ENCODE measurements at places on chromosomes 5 and 9.

DNA sequence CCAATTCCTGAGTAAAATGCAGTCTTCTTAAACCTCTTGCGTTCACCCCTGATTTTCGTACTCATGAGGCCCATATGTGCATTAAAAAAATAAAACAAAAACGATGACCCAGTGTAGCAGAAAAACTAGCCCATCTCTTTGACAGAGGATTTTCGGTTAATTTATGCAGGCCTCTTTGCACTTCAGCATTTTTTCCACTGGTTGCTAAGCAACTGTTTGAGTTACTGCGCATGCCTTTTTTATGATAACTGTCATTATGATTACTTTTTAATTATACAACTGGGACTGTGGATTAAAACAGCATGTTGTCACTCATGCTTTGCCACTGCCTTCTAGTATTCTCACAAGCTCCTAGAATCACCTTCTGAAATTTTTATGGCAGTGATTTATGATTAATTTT lies 165.0 kb downstream of the SMARCA2 start:
- no peak for DNase-seq

- no peak for DNase-seq
Observed at GRCh38 chr5:11105696-11106095, 344.7 kb upstream of the DAP start.

DNA sequence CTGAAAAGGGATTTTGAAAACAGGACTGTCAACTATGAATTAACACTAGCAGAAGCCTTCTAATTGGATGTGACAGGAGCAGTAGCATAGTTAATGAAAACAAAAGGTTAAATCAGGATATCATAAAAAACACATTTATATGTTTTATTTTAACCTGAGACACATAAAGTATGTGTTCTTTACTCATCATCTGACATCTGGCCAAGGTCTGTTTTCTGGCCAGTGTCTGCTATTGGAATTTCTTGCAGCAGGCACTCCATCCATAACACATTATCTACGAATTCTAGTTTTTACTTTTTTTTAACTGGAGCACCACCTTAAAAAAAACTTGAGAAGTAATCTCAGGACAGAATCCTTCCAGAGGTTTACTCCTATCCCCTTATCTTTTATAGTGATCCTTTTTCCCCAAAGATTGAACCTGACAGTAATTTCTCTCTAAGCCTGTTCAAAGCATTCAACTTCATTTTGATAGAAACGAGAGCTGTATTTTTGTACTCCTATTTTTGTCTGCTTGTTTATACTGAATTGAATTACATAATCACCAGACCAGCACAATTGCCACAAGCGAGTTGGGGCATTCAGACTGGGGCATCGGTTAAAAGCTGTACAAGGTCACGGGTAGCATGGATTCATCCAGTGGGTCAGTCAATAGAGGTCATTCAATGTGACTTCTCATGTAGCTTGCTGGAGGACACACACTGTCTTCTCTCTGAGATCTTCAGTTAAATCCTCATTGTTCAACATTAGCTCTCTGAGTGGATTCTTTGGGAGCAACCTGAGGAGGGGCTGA lies 205.6 kb upstream of the CLINT1 start:
- DNase-seq = no peak

DNA sequence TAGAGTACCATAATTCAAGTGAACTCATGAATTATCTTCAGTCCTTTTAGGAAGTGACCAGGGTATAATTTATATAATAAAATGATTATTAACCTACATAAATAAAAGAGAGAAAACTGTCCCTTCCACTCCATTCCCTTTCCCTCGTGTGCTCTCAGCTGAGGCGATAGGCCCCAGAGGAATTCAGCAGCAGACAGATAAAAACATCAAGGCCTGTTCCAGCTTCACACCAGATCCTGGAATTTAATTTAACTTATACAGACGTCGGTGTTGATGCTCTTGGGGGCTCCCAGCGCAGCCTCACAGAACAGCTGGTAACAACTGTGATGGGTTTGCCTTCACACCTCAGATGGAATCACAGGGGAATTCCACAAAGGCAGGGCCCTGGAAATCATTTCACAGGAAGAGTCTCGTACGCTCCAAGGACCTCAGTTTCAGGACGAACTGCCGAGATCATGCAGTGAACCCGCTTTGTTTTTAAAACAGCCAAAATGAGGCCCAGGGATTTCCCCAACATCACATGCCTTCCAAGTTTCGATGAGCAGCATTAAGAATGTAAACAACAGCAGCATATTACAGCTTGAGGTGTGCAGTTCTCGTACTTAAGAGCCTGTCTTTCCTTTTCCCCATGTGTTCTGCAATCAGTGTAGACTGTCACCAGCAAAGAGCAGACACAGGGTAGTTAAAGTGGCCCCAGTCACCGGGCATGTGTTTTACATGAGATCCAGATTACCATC lies 73.6 kb upstream of the ALDH1B1 start:
- no peak for DNase-seq

DNA sequence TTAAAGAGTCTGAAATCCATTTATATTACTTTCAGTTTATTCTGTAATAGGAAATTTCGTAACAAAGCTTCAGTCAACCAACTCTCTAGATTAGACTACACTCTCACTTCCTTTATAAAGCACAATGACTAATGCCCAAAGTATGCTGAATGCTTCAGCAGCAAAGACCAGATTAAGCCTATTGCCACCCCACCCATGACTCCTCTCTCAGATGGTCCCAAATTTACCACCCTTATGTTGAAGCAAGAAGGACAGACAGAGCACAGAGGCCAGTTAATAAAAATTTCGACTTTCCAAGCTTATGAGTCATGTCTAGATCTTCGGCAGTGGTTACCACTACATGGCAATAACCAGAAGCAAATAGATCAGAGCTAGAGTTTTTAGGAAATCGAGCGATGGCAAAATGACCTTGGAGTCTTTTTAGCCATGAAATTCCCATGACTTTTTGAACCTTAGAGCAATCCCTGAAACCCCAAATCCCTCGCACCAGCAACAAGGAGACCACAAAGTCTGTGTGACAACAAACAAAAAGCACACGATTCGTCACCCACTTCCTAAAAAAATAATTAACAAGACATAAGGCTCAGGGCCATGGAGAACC lies 287.8 kb upstream of the RASA1 start:
- DNase-seq = no peak

DNA sequence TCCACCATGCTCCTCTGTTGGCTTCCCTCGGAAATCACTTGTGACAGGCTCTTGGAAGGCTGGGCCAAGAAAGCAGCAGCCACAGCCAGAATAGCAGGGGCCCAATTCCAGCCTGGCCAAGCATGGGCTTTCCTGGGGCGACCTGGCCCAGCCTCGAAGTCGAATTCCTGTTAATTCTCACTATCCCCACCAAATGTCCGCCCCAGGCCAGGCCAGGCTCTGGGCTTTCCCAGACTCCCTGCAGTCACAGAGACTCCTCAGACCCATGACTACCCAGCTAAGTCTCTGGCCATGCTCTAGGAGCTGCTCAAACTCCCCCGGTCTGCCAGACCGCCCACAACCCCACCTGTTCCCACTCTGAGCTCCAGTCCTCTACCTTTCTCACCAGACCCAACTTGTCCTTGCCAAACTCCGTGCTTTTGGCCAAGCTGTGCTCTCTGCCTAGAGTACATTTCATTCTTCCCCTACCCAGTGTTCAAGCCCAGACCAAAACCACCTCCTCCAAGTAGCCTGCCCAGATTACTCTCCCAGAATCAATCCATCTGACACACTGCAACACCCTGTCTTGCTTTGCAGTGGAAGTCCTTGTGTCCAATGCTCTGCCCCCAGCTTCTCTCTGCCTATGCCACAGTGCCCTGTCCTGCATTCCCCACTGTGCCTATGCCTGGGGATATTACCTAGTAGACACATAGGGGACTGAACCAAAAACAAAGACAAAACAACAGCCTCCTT lies 26.2 kb downstream of the SHB start:
- no peak for DNase-seq

DNA sequence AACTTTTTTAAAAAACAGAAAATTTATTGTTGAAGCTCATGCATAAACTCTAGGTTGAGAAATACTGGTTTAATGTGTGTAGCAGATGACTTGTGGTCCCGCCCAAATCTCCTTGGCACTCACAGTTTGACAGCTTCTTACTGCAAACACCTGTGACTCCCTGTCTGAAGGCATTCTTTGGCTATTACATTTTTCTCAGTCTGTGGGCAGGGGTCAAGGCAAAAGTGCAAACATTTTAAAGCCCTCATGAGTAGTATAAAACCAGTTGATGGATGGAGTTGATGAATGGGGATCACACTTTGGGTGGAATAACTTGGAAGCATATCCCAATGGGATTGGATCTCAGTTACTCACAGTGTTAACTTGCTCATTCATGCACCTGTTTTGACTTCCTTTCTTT lies 1007.0 kb upstream of the NUDT12 start:
- no peak for DNase-seq

- no peak for DNase-seq
Observed at GRCh38 chr5:68149189-68149588, 66.4 kb upstream of the PIK3R1 start.

- no peak for DNase-seq
Observed at GRCh38 chr5:148776780-148777179, 49.6 kb upstream of the ADRB2 start.

DNA sequence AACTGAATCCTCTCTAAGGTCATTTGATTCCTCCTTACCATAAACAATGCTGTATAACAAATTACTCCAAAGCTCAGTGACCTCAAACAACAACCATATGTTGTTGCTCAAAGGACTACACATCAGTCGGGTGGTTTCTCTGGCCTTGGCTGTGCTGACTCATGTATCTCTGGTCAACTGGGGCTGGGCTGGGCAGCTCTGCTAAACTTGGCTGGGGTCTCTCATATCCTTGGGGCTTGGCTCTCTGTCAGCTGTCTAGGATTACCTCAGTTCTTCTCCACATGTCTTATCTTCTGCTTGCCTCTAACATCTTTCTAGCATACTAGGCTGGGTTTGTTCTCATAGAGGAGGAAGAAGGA lies 86.4 kb downstream of the GALNT10 start:
- no peak for DNase-seq

DNA sequence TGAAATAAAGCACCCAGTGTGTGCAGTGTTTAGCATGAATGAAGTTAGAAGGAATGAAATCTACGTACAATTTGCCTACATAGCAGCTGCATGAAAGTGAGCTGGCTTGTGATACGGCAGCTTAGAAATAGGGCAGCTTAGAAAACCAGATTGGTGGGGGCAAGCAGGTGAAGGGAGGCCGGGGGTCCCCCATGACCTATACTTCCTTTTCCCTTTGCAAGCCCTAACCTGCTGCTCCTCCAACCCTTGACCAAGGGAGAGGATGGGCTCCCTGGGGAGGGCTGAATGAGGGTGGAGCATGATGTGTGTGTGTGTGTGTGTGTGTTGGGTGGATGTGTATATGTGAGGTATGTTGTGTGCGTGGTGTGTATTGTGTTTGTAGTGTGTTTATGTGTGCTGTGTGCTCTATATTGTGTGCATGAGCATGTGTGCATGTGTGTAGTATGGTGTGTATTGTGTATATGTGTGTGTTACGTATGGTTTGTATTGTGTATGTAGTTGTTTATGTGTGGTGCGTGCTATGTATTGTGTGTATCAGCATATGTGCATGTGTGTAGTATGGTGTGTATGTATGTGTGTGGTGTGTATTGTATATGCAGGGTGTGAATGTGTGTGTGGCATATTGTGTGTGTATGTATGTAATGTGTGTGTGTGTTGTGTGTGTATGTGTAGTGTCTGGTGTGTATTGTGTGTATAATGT lies 72.1 kb downstream of the TENT4A start:
- no peak for DNase-seq

DNA sequence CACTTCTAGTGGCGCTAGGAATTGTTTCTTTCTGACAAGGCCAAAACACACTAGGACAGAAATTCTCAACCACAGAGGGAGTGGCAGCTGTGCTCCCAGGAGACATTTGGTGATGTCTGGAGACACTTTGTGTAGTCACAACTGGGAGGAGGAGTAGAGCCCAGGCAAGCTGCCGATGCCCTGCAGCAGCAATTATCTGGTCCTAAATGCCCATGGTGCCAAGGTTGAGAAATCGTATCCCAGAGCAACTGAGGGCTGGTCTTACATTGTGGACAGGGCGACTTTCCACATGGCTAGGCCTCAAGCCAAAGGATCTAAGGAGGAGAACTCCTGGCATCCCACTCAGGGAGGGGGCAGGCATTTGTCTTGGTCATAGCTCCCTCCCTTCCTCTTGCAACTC lies 259.9 kb downstream of the GADD45G start:
- DNase-seq = no peak

DNA sequence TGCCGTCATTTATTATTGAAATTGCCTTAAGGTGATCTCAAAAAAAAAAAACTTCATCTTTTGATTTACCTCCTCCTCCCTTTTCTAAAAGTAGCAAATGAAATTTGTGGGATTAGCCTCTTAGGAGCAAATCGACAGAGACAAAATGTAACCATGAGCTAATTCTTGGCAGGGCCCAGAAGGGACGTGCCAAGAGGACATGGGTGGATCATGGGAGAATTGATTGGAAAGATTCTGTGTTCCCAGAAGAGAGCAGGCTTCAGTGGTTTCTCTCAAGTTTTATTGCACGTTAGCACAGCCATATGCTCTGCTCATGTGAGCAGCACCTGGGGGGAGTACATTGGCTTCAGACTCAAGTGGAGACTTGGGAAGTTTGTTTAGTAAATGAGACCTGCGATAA lies 394.6 kb downstream of the ELAVL2 start:
- DNase-seq = no peak

DNA sequence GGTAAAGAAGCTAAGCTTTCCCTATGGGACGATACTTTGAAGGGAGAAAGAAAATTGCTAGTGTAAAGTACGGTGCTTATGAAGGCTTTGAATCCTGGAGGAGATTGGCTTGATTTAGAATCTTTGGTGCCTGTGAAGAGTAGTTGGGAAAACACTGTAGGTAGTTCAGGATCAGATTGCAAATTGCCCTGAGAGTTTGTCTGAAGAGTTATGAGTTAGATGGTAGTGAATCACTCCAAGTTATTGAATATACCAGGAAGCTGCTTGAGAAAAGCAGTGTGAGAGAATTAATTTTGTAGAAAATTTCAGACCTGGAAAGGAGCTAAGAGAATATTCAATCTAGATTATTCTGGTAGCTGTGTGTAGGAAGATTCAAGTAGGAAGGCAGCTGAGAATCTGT lies 11.5 kb downstream of the MAN2A1 start:
- no peak for DNase-seq

GRCh38 chr5:134383980-134384697 lies 12.8 kb downstream of the UBE2B start:
- no peak for DNase-seq

All from stimulated activated CD8-positive, alpha-beta memory T cell treated with anti-CD3 and anti-CD28 coated beads, Interleukin-4, amount 100 ng/mL, for 1 hour (primary cell).